T-helper 9 cell (primary cell): ENCODE measurements at places on chromosomes 7 and 10.

GRCh38 chr7:82362129-82362706 is 81.4 kb downstream of the CACNA2D1 start:
- no peak for DNase-seq

GRCh38 chr7:137443616-137444015 is 100.1 kb upstream of the PTN start:
- no peak for DNase-seq

DNA sequence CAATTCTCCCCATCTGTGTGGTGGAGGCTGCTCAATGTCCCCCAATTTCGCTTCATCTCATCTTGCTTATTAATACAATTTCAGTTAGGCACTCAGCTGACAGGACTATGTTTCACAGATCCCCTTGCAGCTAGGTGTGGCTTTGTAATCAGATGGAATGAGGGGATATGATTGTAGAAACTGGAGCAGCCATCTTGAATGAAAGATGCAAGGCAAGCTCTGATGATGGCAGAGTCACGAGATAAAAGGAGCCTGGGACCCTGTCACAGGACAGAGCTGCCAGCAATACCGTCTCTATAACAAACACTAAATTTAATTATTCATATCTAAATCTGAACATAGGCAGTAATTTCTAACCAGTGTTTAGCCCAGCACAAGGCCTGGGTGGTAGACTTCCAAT is 991 bp upstream of the DLD start:
- DNase-seq = no peak

GRCh38 chr10:31147210-31147608 is 115.5 kb upstream of the ZNF438 start:
- DNase-seq = no peak

GRCh38 chr10:98416606-98417388 is 1.8 kb upstream of the PYROXD2 start:
- DNase-seq = no peak

GRCh38 chr7:44305564-44306507 is 19.6 kb downstream of the CAMK2B start:
- DNase-seq = no peak

- no peak for DNase-seq
Measured at GRCh38 chr10:77793831-77794230, 132.7 kb downstream of the DLG5 start.

- no peak for DNase-seq
Measured at GRCh38 chr7:2833083-2833910, 10.8 kb downstream of the GNA12 start.

- DNase-seq = no peak
Measured at GRCh38 chr10:129716211-129716681, 247.8 kb downstream of the EBF3 start.

GRCh38 chr7:123652406-123652805 is 3.3 kb upstream of the LMOD2 start:
- no peak for DNase-seq

GRCh38 chr7:128284102-128284501 is 43.0 kb downstream of the LEP start:
- DNase-seq = no peak

- no peak for DNase-seq
Measured at GRCh38 chr7:38813768-38814167, 95.2 kb downstream of the VPS41 start.

GRCh38 chr7:20114468-20114867 is 102.7 kb downstream of the MACC1 start:
- no peak for DNase-seq

GRCh38 chr7:139583826-139584553 is 60.5 kb downstream of the CLEC2L start:
- no peak for DNase-seq

GRCh38 chr10:117860135-117860534 is 186.6 kb downstream of the RAB11FIP2 start:
- no peak for DNase-seq

GRCh38 chr7:47472444-47473157 is 109.3 kb downstream of the TNS3 start:
- DNase-seq = no peak

- DNase-seq = no peak
Measured at GRCh38 chr7:86600506-86601290, 43.0 kb upstream of the GRM3 start.

- no peak for DNase-seq
Measured at GRCh38 chr10:93352638-93353383, 129.3 kb downstream of the MYOF start.

DNA sequence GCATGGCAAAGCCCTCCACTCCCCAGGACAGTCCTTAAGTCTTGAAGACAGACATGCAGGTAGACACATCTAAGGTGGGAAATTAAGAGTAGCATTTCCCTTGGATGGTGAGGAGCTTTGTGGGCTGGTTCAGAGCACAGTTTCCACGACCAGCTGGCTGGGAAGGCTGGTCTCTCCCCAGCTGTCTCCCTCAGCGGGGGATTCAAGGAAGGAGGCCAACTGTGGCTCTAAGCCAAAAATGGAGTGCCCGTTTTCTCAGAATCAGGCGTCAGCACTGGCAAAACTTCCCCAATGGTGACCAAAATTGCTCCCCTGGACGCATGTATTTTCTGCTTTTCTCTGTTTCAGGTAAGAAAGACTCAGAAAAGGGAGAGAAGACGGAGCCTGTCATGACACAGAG is 230.6 kb upstream of the FZD8 start:
- DNase-seq = no peak

DNA sequence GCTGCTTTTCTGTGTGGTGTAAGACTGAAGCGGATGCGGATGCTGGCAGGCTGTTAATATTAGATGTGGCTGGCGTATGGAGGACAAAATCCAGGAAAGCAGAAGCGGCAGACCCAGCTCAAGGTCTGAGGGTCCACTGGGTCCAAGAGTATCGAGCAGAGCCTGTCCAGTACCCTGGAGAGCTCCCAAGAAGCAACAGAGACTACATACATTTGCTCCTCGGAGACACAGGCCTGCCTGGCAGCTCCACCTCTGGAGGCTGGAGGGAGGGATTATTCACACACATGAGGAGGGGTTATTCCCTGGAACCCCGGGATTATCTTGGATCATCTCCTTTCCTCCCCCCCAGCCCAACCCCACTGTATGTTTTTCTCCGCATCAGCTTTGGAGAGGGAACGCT is 31.3 kb upstream of the LOXL4 start:
- no peak for DNase-seq

DNA sequence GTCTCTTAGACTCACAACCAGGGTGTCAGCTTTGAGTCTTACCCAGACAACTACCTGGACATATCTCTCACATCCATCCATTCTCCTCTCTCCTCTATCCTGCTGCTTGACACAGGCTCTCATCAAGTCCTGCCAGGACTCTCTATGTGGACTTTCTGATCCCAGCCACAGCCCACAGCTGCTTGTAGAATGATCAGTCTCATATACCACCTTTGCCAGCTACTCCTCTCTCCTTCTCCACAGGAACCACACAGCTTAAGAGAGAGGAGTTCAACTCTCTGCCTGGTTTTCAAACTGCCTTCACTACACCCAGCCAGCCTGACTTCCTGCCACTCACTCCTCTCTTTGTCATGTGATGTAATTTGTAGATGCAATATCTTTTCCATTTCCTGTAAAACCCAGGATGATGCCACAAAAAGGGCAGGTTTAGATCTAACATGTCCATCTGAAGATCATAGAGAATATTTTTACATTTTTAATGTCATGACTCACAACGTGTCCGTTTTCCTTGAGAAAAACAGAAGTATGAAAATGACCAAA is 154.0 kb downstream of the RAB11FIP2 start:
- DNase-seq = no peak

GRCh38 chr10:11560076-11560709 is 51.3 kb downstream of the USP6NL start:
- DNase-seq = no peak

DNA sequence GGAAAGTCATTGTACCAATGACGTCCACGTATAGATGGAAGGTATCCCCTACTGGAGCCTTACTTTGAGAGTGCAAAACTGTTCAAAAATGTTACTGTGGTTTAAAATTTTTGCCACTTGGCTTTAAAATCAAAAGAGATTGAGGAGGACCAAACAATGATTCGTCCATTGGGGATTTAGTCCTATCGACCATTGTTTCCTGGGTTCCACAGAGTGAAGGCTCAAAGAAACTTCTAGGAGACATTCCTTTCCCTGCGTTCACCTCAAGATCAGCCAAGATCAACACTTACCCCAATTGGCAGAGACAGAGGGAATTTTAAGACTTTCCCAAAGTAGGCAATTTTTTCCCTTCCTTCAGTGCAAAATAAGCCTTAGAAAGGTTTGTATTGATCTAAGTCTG is 152.3 kb downstream of the NEBL start:
- no peak for DNase-seq

- DNase-seq = no peak
Measured at GRCh38 chr7:35477609-35478008, 217.3 kb downstream of the HERPUD2 start.

DNA sequence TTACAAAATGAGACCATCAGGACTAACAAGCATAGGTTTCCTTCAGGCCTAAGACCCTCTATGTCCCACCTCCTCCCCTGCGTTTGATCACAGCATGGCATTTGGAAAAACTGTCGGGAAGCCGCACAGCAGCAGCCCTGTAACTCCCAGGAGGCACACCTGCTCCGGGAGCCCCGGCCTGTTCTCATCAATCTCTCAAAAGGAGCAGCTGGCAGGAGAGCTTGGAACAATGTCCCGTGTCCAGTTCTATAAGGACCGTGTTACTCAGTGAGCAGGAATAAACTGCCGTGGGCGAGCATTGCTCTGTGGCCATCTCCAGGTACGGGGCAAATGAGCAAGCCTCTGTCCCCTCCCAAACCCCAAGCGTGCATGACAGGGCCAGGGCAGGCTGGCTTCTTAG is 236.9 kb downstream of the SFMBT2 start:
- DNase-seq = no peak

GRCh38 chr7:47188653-47189315 is 393.1 kb downstream of the TNS3 start:
- no peak for DNase-seq

- DNase-seq = no peak
Measured at GRCh38 chr7:105838627-105839231, 37.7 kb downstream of the ATXN7L1 start.
